ENCODE measurements at places on chromosomes 6 and 20.

GRCh38 chr6:125220712-125221111, 67.1 kb downstream of the TPD52L1 start:
- DNase-seq: no peak

- DNase-seq: no peak
These were observed 135.1 kb downstream of the PLG start for GRCh38 chr6:160837146-160837545.

DNA sequence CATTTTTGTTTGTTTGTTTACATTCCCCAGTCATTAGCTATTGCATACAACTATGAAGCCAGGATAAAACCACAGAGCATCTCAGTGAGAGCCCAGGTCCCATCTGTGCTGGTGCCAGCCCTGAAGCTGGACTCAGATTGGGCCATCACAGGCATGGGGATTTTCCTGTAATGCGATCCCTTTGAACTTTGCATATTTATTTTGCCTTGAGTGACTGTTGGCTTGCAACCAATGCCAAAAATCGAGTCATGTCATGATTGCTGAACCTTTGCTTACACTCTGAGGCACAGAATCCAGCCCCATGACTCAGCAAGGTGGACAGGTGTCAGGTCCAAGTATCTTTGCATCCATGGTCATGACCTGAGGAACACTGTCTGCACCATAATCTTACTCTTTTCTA, 46.2 kb upstream of the GGTLC1 start:
- peak; percentile 97 for DNase-seq

DNA sequence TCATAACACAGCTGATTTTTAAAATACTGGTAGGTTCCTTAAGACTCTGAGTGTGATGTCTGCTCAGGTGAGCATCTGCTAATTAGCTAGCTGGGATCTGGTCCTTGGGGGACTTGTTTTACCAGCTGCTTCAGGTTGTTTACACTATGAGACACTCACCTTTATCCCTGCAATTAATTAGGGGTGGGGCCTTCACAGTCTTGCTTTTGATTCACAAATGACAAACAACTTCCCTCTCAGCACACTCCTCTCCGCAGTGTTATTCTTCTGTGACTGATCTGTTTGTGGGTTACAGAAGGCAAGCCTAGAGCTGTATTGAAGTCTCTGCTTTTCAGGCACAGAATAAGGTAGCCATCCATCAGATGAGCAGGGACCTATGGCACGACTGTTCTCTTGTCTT, 62.0 kb upstream of the CD83 start:
- DNase-seq: peak; percentile 45

GRCh38 chr20:12207875-12208274, 290.2 kb downstream of the BTBD3 start:
- no peak for DNase-seq

DNA sequence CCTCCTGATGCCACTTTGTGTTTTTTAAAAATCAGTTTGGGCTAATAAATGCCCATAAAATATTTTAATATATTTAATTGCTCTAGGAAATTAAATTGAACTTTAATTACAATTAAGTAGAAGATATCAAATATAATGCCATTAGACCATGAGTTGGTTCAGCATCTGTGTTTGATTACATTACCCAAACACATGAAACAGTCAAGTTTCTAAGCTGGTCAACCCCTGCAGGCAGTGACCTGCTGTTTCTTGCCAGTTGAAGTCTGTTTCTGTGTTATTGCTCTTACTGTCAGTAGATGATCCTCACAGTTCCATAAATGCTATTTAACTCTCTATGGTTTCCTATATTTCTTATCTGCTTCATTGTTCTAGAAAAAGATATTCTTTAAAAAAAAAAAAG, 9.7 kb upstream of the TENT5A start:
- DNase-seq: no peak

DNA sequence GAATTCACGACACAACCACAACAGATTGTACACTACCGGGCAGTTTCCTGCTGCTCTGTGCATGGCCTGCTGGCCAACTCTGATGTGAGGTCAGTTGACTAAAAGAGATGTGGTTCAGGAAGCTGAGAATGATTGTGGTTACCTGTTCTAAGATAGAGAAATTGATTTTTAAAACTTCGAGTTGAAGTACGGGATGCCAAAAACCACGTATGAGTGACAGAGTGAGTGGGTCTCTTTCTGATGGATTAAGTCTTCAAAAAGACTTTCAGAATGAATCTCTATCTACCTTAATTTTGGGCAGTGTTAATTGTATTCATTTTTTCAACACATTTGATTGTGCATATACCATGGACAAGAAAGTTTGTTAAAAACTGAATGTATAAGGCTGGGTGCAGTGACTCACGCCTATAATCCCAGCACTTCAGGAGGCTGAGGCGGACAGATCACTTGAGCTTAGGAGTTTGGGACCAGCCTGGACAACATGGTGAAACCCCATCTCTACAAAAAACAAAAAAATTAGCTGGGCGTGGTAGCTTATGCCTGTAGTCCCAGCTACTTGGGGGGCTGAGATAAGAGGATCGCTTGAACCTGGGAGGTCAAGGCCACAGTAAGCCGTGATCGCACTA, 121.2 kb downstream of the SGK1 start:
- DNase-seq: no peak

GRCh38 chr6:122154912-122155575, 244.4 kb upstream of the HSF2 start:
- DNase-seq: no peak

DNA sequence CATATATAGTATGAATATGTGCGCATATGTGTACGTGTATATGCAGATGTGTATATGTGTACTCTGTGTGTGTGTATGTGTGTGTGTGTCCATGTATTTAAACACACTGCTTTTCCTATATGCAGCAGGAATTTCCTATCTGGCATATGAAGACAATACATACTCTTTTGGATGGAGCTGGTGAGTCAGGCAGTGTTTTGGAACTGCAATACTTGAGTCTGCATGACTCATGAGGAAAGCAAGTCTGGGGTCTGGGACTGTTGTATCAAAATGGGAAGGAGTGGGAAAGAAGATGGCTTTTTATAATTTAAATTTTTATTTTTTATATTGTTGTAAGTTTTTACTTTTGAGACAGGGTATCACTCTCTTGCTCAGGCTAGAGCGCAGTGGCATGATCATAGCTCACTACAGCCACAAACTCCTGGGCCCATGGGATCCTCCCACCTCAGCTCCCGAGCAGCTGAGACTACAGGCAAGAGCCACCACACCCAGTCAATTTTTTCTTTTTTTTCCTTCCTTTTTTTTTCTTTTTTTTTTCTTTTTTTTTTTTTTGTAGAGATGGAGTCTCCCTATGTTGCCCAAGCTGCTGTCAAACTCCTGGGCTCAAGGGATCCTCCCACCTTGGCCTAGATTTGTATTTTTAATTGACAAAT, 72.2 kb downstream of the ATXN1 start:
- DNase-seq: no peak

GRCh38 chr6:169520104-169520503, 181.7 kb downstream of the WDR27 start:
- DNase-seq: peak; percentile 6

- DNase-seq: no peak
These were observed 1.3 kb upstream of the DNAH8 start for GRCh38 chr6:38713812-38714211.

- DNase-seq: no peak
These were observed 48.7 kb upstream of the RSPO3 start for GRCh38 chr6:127069659-127070279.

- DNase-seq: no peak
These were observed 53.7 kb downstream of the GFOD1 start for GRCh38 chr6:13433709-13434121.

DNA sequence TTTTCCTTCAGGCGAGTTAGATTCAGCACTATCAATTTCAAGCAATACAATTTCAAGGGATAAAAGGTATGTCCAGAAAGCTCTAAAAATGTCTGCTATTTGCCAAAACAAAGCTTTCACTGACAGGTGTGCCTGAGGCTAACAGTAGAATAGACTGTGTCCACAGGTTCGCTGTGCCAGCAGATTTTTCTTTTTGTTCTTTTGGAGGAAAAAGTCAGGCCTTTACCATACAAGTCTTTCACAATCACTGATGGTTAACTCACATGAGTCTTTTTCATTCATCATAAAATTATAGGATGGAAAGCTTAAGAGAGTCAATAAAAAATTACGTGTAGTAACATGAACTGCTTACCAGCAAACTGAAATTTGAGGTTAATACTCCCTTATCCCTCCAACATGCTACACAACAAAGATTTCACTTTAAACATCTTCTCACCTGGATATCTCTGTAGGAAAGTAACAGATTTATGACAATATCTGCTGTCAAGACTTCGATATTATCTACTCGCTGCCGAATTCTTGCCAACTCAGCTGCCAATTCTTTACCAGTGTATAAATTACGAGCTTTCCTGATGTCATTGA, 95.4 kb downstream of the MAP3K5 start:
- DNase-seq: peak; percentile 68

GRCh38 chr6:150261997-150262697, 106.7 kb upstream of the IYD start:
- no peak for DNase-seq

GRCh38 chr6:14074476-14075094, 43.0 kb upstream of the CD83 start:
- no peak for DNase-seq
